Left lobe of liver (tissue), 2 donors: ENCODE measurements at places on chromosomes 3 and 15. TPM values are rescaled to one million over a fixed set of nuclear protein-coding genes. Genes with fewer than 3 reads are reported as not detected.

The PCLAF gene
- 3.1 TPM for total RNA-seq

The CACNA2D3 gene
- total RNA-seq = 0.10 TPM

The MESP1 gene
- 3.1 TPM for total RNA-seq

The SLC12A6 gene
- 7.0 TPM for total RNA-seq

The RBMS3 gene
- 9.6 TPM for total RNA-seq

The DOCK3 gene
- not detected for total RNA-seq

The CHSY1 gene
- 6.3 TPM for total RNA-seq

The PTH1R gene
- total RNA-seq = 24.6 TPM

The OXTR gene
- total RNA-seq = 0.05 TPM

The MESP2 gene
- 0.15 TPM for total RNA-seq

The AGBL1 gene
- not detected for total RNA-seq

The GPR62 gene
- not detected for total RNA-seq

The CASR gene
- 0.30 TPM for total RNA-seq

The TIPARP gene
- total RNA-seq = 8.1 TPM

The UBP1 gene
- total RNA-seq = 24.3 TPM

The CCR4 gene
- 0.33 TPM for total RNA-seq

The CKMT1B gene
- total RNA-seq = 0.55 TPM

The PRICKLE2 gene
- total RNA-seq = 3.6 TPM

The ZNF501 gene
- 1.2 TPM for total RNA-seq

The P2RY1 gene
- 1.1 TPM for total RNA-seq

The ST8SIA2 gene
- total RNA-seq = not detected

The GCSAM gene
- total RNA-seq = 0.18 TPM

The SLC9A9 gene
- total RNA-seq = 2.5 TPM

The MYL3 gene
- total RNA-seq = 1.4 TPM

The THRB gene
- 30.7 TPM for total RNA-seq

The TMEM158 gene
- 1.1 TPM for total RNA-seq

The RARRES1 gene
- total RNA-seq = 1.3 TPM

The CLEC3B gene
- 25.5 TPM for total RNA-seq

The RASL12 gene
- 0.15 TPM for total RNA-seq
